Esophagus muscularis mucosa (tissue), 4 donors: ENCODE measurements at places on chromosomes 6 and 20. TPM values are rescaled to one million over a fixed set of nuclear protein-coding genes. Genes with fewer than 3 reads are reported as not detected.

- H3K36me3 ChIP-seq, result no peaks in the 10 kb centered on the region
- DNase-seq, result no peak
- H3K27me3 ChIP-seq, result no peaks in the 10 kb centered on the region
- H3K4me3 ChIP-seq, result no peak overlapping the region
- no peak overlapping the region for H3K27ac ChIP-seq
Measured at GRCh38 chr6:127630800-127631199, 53.8 kb downstream of the C6orf58 start.

- no peaks in the 10 kb centered on the region for H3K27me3 ChIP-seq
- no peaks in the 10 kb centered on the region for H3K4me1 ChIP-seq
- H3K4me3 ChIP-seq, result no peak overlapping the region
- no peaks in the 10 kb centered on the region for H3K36me3 ChIP-seq
- H3K27ac ChIP-seq, result no peak overlapping the region
Measured at GRCh38 chr6:123323452-123324329, 313.1 kb downstream of the TRDN start.

- no peaks in the 10 kb centered on the region for H3K4me1 ChIP-seq
- H3K27me3 ChIP-seq, result no peaks in the 10 kb centered on the region
- H3K4me3 ChIP-seq, result no peak overlapping the region
- no peak overlapping the region for H3K27ac ChIP-seq
- DNase-seq, result no peak
- no peaks in the 10 kb centered on the region for H3K36me3 ChIP-seq
Measured at GRCh38 chr6:48109944-48110343, 1.1 kb downstream of the PTCHD4 start.

- no peaks in the 10 kb centered on the region for H3K27me3 ChIP-seq
- no peaks in the 10 kb centered on the region for H3K36me3 ChIP-seq
- no peaks in the 10 kb centered on the region for H3K4me1 ChIP-seq
- H3K27ac ChIP-seq, result no peak overlapping the region
- no peak overlapping the region for H3K4me3 ChIP-seq
Measured at GRCh38 chr20:17044891-17045290, 181.9 kb upstream of the PCSK2 start.

- H3K27me3 ChIP-seq, result no peaks in the 10 kb centered on the region
- DNase-seq, result no peak
- H3K4me3 ChIP-seq, result peak overlapping the region; percentile 21
- no peak overlapping the region for H3K27ac ChIP-seq
- H3K36me3 ChIP-seq, result no peaks in the 10 kb centered on the region
Measured at GRCh38 chr6:160534050-160534696, 129.9 kb downstream of the LPA start.

GRCh38 chr6:128397996-128398395 is 122.4 kb downstream of the PTPRK start:
- peaks cover 5% of the 10 kb centered on the region for H3K36me3 ChIP-seq
- H3K27me3 ChIP-seq, result no peaks in the 10 kb centered on the region
- H3K4me3 ChIP-seq, result no peak overlapping the region
- DNase-seq, result no peak
- H3K4me1 ChIP-seq, result peaks cover 6% of the 10 kb centered on the region
- no peak overlapping the region for H3K27ac ChIP-seq

GRCh38 chr20:53738945-53739798 is 145.5 kb upstream of the ZNF217 start:
- H3K4me1 ChIP-seq, result peaks cover 3% of the 10 kb centered on the region
- H3K36me3 ChIP-seq, result no peaks in the 10 kb centered on the region
- no peak overlapping the region for H3K27ac ChIP-seq
- DNase-seq, result no peak

- DNase-seq, result no peak
- H3K4me3 ChIP-seq, result no peak overlapping the region
Measured at GRCh38 chr6:22023937-22024336, 272.9 kb downstream of the PRL start.

DNA sequence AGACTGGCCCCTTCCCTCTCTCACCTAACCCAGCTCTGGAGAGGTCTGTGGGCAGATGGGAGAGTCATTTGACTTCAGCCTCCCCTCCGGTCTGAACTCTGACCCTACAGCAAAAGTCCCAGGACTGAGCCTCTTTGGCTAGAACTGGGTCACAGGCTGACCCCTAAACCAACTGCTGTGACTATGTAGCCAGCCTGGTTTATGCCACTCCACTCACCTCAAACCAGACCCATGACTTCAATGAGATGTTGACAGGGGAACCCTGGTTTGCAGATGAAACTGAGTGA is 864 bp upstream of the OSBPL2 start:
- H3K4me1 ChIP-seq, result peaks cover 35% of the 10 kb centered on the region
- DNase-seq, result no peak
- no peak overlapping the region for H3K27ac ChIP-seq
- peaks cover 8% of the 10 kb centered on the region for H3K36me3 ChIP-seq
- H3K27me3 ChIP-seq, result peaks cover 7% of the 10 kb centered on the region

- no peaks in the 10 kb centered on the region for H3K27me3 ChIP-seq
- H3K36me3 ChIP-seq, result no peaks in the 10 kb centered on the region
- no peak overlapping the region for H3K4me3 ChIP-seq
- H3K4me1 ChIP-seq, result no peaks in the 10 kb centered on the region
- no peak overlapping the region for H3K27ac ChIP-seq
- DNase-seq, result no peak
Measured at GRCh38 chr20:40535816-40536215, 153.2 kb downstream of the MAFB start.

DNA sequence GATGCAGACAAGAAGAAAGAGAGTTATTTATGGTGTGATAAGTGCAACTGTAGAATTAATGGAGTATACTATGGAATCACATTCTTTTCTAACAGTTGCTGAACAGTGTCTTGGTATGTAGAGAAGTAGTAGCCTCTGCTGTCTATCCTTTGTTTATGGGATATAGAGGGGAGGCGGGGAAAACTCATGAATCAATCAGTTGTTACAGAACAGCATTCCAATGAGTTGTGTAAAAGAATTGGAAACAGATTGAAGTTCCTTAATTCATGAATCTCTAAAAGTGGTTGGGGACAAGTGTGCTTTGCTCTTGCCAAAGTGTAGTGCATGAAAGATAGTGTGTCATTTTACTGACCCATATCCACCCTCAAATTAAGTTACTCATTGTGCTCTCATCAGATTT is 77.7 kb downstream of the FLRT3 start:
- no peaks in the 10 kb centered on the region for H3K27me3 ChIP-seq
- no peak overlapping the region for H3K27ac ChIP-seq
- H3K36me3 ChIP-seq, result no peaks in the 10 kb centered on the region

GRCh38 chr6:117687021-117687648 is 11.9 kb downstream of the NUS1 start:
- H3K27me3 ChIP-seq, result no peaks in the 10 kb centered on the region
- H3K27ac ChIP-seq, result no peak overlapping the region
- DNase-seq, result no peak
- H3K4me1 ChIP-seq, result peaks cover 38% of the 10 kb centered on the region

- peak overlapping the region; percentile 88 for H3K27ac ChIP-seq
- H3K4me3 ChIP-seq, result peak overlapping the region; percentile 97
- H3K27me3 ChIP-seq, result no peaks in the 10 kb centered on the region
- H3K36me3 ChIP-seq, result peaks cover 4% of the 10 kb centered on the region
- DNase-seq, result no peak
Measured at GRCh38 chr6:3119040-3119723, 671 bp downstream of the BPHL start.

Gene BMP7
- total RNA-seq, result 6.3 TPM

Gene SPEF1
- 0.50 TPM for total RNA-seq

Gene LGSN
- not detected for total RNA-seq

Gene WFDC2
- 2.1 TPM for total RNA-seq

Gene PHF10
- total RNA-seq, result 64.6 TPM

Gene PLG
- not detected for total RNA-seq

Gene RPRD1B
- 39.0 TPM for total RNA-seq

Gene MAP3K5
- 18.7 TPM for total RNA-seq
